ENCODE measurements at places on chromosomes 7 and 10.

DNA sequence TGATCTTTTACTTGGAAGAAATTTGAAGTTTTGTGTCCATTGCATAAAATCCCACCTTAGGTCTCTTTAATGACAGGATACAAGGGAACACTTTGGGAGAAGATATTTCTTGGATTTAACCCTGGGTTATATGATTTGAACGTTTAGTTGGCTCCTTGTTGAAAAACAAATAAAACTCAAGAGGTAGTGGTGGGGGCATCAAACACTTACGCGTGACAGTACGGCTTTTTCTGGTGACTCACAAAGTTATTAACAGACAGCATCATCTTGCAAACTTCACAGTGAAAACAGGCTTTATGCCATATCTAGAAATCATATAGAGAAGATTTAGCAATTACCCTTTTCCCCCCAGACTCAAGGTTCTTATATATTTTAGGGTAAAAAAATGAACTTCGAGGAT lies 699 bp downstream of the NRAP start:
- no peak for DNase-seq

DNA sequence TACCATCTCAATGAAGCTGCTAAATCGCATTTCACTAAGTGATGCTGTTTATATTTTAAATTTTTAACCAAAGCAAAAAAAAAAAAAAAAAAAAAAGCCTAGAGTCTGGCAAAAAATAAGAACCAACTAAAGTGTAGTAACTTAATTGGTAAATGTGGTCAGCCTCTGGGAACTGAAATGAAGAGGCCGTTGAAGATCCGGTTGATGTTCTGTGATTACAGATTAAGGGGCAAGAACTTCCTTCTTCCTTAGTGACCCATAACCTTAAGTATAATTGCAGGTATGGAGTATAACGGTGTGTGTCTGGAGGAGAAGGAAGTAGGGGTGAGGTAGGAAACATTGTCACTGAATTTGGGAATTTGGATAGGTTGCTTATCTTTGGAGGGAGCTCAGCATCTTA lies 7.7 kb upstream of the SRGN start:
- no peak for DNase-seq

GRCh38 chr7:21690705-21691104 lies 147.9 kb downstream of the DNAH11 start:
- DNase-seq = no peak

GRCh38 chr10:119807960-119808697 lies 64.5 kb downstream of the MCMBP start:
- DNase-seq = no peak

GRCh38 chr7:67644151-67644550 lies 647.5 kb downstream of the TYW1 start:
- no peak for DNase-seq

- no peak for DNase-seq
Observed at GRCh38 chr10:67657775-67658174, 38.2 kb downstream of the CTNNA3 start.

- no peak for DNase-seq
Observed at GRCh38 chr10:131847241-131847783, 53.5 kb upstream of the PPP2R2D start.

DNA sequence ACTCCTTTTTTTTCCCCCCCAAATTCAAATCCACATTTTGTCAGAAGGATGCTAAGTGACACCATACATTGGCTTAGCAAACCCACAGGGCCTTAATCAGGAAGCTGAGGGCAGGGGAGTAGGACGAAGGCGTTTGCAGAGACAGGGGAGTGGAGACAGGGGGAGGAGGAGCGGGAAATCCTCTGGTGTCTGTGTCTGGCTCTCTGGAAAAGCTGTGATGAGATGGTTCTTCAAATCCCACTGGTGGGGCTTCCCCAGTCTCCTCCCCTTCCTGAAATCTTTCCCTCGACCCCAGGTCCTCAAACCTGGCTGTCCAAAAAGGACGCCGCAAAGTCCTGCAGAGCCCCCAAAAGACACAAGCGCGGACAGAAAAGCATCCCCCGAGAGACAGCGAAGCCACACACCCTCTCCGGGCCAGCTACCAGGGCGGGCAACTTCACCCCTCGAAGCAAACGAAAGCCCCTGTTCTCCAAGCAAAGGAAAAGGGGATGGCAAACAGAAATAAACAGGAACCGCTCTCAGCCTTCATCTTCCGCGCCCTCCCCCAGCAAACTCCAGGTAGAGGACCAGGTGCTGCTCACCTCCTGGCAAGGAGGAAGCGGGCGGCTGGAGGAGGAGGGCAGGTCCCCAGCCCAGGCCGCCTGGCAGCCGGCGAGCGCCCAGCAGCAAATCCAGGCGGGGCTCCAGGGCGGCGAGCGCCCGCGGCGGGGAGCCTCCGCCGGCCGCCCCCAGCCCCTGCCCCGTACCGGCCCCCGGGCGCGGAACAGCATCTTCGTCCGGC lies 520 bp downstream of the ELAPOR2 start:
- DNase-seq = peak; percentile 7

DNA sequence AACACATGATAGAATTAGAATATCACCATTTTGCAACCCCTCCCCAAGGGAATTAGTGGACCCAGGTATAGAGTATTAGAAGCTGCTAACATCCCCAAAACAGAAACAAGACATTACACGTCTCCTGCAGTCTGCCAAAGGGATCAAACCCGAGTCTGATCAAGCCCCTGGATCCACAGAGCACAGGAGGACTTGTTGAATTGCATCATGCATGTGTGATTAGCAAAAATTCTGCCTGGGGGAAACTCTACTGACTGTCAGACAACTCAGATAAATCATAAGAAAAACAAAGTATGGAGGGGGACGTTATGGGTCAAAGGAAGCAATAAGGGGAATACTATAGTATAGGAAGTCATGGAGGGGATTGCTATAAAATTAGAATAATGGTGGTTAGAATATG lies 116.8 kb upstream of the FGFR2 start:
- no peak for DNase-seq

DNA sequence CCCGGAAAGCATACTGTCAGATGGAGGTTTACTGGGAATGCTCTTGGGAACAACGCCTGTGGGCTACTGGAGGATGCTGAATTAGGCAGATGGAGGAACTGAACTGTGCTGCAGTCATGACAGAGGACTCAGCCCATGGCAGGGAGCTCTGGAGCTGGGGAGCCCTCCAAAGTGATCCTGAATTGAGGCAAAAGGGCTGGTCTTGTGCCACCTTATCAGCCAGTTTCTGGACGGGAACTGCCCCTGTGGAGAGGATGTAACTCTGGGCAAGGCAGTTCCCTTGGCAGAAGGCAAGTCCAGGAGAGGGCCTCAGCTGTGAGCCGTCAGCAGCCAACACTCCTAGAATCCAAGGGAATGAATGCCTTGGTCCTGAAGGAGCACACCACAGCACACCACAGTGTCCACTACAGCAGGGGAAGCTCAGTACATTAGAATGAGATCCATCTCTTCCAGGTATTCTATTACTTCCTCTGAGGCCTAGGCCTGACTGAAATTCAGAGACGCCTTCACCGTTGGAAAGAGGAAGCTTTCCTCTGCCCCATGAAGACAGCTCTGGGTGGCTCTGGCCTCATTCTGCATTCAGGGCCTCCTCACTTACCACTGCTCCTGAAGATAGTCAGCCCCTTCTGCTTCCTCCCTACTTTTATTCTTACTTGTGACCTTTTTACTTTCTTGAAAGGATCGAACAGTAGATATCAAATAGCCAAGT lies 139.6 kb upstream of the GPR26 start:
- no peak for DNase-seq

DNA sequence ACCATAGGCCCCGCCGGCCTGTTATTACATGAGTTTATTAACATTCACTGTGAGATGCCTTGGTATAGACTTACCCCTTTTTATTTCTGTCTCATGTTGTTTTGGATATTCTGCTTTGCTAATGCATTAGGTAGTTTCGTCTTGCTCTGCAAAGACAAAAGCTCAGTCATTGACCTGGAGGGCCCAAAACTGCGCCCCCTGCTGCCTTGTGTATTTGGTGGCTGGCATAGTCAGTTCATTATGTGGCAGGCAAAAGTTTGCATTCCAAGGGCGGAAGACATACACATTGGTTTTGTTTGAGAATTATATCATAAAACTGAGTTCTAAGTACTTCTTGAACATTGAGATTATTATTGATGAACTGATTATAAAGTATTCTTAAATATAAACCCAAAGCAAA lies 372.5 kb downstream of the SDK1 start:
- DNase-seq = peak; percentile 58

DNA sequence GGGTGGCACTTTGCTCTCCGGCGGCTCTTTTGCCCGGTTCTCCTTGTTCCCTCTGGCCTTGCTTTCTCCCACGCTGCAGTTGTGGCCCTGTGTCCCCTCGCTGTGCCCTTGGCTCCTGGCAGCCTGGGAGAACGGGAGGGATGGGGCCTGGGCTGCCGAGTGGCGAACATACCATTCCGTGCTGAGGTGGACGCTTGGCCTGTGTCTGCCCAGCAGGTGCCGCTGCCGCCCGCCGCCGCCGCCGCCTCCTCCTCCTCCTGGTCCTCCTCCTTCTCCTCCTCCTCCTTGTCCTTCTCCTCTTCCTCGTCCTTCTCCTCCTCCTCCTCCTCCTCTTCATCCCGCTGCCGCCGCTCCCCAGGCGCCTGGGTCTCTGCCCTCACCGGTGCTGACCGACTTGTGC lies 36.0 kb downstream of the AGAP3 start:
- DNase-seq = no peak

DNA sequence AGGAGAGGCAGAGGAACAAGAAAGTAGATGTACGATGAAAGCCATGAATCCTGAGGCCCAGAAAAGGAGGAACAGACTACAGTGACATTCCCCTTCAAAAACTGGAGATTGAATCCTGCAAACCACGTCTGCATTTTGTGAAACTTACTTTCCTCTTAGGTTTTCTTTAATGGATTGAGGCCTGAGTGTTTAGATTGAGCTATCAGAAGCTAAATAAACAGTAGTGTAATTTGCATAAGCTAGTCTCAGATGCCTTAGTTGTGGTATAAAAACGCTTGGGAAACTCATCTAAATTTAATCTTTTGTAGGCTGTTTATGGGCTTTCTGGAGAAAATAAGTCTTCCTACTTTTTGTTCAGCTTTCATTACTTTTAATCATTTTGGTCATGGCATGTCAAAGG lies 94.8 kb upstream of the HDAC9 start:
- no peak for DNase-seq

GRCh38 chr10:100713049-100713858 lies 32.1 kb upstream of the PAX2 start:
- no peak for DNase-seq

GRCh38 chr7:81256991-81257390 lies 338.1 kb upstream of the SEMA3C start:
- DNase-seq = no peak

DNA sequence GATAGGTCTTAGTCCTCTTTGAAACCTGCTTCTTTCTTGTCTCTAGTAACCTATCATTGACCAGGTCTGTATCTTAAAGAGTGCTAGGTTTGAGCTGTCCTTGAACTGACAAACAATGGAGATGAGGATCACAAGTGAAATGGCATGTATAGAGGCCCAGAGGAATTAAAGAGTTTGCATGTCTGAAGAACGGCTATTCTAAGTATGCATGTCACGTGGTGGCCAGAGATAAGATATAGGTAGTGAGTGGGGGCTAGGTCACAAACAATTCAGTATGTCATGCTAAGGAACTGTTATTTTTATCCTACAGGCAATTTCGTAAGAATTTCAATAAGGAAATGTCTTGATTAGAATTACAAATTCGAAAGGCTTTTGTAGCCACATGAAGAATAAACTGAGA lies 95.3 kb downstream of the SUGCT start:
- no peak for DNase-seq

DNA sequence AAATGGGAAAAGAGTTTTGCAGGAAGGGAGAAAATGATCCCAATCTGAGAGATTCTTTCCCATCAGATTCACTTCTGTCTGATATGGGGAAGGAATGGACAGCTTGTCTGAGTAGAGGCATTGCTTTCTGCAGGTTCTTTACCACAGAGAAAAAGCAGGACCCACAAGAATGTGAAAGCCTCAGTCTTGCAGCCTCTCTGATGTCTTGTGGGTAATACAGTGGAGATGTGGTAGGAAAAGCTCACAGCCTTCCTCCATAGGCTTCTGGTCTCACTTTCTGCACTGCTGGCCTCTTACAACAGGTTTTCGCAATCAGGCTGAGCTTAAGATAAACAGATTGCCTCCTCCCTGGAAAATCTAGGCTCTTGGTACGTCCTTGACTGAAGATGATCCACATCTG lies 551 bp downstream of the IFIT1 start:
- no peak for DNase-seq

DNA sequence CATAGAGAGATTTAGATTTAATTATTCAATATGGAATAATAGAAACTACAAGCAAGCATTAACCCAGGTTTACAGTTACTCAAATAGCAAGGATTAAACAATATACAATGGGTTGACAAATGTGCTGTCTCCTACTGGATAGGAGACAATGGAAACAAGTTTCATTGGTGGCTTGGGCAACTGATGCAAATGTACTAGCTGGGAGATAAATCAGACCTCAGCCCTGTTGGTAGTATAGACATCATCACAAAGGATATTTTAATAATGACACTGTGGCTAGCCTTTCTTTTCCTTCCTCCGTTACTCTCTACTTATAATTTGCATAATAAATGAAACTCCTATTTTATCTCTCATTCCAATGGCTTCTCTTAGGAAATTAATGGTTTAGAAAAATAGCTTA lies 96.5 kb upstream of the DKK1 start:
- DNase-seq = no peak

DNA sequence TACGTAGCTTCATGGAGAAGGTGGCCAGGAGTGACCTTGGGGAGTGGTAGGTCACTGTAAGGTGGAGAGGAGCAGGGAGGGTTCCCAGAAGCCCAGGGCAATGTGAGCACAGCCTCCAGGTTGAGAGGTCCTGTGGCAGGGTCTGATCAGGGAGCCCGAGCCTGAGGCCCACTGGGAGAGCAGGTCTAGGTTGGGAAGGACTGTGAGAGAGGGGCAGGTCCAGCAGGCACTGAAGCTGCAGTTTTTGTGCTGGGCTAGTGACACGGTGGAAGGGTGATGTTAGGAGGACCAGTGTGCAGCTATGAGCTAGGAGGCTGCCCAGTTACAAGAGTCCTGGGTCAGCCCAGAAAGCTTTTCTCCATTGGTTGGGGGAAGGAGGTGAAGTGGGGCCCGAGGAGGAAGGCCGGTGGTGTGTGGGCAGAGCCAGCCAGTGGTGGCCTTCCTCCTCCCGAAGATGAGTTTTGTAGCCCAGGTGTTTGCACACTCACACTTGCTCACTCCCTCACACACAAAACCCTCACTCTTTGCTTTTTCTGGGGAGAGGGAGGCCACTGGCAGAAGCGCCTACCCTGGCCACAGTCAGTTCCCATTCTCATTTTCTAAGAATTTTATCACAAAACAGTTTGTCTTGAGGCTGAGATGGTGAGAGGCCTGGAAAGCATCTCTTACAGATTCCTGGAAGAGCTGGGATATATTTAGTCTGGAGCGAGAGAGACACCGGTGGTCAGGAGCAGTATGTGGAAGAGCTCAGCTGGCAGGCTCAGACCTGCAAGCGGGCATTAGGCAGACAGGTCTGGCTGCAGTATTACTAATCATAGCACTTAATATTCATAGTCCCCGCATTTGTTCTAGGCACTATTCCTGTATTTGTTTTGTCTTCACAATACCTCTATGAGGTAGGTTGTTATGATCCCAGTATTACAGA lies 57.1 kb downstream of the ZNF467 start:
- no peak for DNase-seq
